Amniotic epithelial cell (primary cell): ENCODE measurements at places on chromosomes 1 and 21.

- no peak for DNase-seq
These were observed 67.2 kb downstream of the SYDE2 start for GRCh38 chr1:85133565-85134159.

DNA sequence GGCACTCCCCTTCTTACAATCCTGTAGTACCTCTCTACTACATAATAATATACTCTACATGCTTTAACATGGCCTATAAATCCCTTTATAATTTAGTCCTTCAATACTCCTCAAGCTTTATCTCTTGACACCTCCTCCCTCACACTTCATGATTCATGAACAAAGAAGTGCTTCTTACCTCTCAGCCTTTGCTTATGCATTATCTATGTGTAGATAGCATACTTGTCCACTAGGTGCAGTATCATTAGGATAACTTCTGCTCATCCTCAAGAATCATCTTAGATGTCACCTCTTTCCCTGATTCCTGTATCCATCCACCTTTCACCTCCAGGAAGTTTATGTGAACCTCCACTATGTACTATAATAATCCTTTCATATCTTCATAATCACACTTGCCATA, 74.4 kb downstream of the COL24A1 start:
- no peak for DNase-seq

- DNase-seq, result no peak
These were observed 146.6 kb downstream of the PGBD5 start for GRCh38 chr1:230279583-230279945.

DNA sequence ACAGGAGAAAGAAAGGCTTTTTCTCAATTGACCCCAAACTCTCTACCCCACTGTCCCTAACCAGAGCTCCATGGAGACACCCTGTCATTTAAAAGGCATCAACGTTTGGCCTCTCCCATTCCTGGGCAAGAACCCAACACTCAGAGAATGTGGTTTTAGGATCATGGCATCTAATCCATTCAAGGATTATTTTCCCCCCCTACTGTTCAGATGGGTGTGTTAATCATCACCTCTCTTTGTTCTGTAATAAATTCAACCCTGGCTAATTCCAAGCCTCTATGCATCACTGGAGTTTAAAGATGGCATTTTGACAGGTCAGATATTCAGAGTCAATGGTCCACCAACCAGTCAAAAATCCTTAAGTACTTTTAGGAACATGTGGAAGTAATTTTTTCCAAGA, 42.7 kb downstream of the TBX15 start:
- DNase-seq, result no peak

GRCh38 chr1:160346463-160346862, 3.3 kb downstream of the NCSTN start:
- no peak for DNase-seq

- DNase-seq, result no peak
These were observed 4.8 kb upstream of the TFF3 start for GRCh38 chr21:42319851-42320572.

DNA sequence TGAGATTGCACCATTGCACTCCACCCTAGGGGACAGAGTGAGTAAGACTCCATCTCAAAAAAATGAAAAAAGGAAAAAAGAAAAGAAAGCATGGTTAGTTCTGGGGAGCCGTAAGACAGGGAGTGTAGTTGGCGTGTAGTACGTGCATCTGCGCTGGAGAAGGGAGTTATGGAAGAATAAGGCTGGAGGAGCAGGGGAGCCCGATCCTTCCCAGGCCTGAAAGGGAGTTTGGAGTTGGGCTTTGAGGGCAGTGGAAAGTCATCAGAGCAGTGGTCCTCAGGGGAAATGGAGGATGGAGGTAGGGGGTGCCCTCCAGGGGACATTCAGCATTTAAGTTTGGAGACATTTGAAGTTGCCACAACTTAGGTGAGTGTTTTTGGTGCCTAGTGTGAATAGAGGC, 11.3 kb upstream of the TMEM201 start:
- no peak for DNase-seq

GRCh38 chr1:202622388-202622787, 87.9 kb downstream of the SYT2 start:
- DNase-seq, result no peak

DNA sequence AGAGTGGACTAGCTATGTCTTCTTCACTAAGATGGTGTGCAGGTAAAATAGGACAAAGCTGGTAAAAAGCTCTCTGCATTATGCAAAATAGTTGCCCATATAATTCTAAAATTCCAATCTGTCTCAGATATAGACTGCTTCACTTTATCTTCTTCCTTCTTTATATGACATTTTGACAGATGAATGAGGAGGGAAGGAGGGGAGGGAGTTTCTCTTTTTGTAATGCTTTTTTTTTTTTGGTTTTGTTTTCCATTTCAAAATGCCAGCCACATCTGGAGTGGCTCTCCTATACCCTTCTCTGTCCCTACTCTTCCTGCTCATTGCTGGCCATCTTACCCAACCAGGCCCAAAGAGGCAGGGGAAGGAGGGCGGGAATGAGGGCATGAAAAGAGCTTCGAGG, 24.2 kb upstream of the JUN start:
- DNase-seq, result no peak

- DNase-seq, result no peak
These were observed 121.5 kb downstream of the OLFML2B start for GRCh38 chr1:161902182-161902581.

DNA sequence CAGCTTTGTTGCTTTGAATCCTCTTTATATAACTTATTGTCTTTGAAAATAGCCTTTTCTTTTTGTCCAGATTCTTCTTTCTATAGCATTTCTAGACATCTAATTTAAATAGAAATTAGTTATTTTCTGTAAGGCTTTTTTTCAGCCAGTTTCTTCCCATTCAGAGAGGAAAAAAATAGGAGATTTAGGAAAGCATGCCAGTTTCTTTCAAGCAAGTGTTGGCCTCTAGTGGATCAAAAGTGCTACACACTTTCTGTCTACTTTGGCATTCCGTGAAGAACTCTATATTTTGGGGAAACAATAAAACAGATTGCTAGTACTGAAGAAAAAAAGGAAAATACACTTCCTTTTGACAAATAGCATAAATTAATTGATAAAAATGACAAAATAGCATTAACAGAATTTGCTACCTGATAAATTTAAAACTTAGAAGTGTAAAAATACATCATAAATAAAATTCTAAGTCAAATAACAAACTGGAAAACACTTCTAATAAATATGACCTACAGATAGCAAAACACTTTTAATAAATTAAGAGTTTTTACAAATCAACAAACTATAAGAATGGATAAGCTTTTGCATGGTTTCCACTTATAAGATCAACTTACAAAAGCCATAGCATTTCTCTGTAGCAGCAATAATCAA, 13.1 kb upstream of the EXO1 start:
- peak; percentile 59 for DNase-seq

DNA sequence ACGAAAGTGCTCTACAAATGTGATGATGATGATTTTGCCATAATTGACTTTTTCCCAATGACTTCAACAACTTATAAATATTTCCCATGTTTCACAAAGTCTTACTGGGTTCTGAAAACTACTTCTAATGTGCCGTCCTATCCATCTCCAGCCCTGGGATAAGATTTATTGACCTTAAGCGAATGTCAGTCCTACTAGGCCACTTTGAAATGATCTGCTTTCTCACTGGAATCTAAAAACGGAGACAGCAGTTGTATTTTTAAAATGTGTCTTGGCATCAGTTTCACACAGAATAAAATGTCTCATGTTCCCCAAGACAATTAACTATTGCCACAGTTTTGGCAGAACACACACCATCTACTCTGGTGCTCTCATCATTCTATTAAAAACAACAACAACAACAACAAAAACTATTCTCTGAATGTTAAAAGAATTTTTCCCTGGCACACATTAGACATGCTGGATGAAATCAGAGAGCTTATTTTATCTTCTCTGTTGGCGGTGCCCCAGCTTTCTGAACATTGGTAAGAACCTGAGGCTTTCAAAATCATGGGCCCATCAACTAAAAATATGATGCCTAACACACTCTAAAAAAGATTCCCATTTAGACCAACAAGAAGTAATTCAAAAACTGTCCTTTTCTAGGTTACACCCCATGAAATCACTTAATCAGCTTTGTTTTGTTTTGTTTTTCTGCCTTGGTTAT, 23.1 kb upstream of the DNASE2B start:
- DNase-seq, result peak; percentile 76

DNA sequence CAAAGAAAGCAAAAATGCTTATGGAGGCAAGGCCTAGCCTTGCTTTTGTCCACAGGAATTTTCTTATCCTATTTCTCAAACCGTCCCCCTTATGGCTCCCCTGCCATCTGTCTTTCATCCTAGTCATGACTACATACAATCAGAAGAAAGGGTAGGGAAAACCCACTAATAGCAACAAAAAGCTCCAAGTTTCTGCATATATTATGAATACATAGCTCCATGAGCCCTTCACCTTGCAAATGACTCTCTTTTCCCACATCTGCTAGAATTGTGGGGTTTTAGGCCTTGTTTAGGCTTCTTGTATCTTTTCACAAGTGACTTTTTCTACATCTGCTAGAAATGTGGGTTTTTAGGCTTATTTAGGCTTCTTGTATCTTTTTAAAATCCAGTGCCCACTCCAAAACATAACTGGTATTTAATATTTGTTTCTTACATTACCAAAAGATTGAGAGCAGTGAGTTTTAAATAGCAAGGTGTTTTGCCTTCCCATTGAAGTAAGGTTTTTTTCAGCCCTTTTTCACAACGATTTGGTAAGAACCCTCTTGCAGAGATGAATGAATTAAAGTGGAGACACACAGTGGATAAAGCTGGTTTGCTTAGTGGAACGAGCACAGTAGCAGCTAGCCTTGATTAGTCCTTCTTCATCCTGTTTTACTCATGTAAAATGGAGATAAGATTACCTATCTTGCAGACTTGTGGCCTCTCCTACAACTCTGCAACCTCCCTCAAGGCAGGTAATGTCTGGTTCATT, 4.4 kb downstream of the GADD45A start:
- no peak for DNase-seq

GRCh38 chr1:108719656-108720435, 7.1 kb downstream of the FNDC7 start:
- DNase-seq, result peak; percentile 74

DNA sequence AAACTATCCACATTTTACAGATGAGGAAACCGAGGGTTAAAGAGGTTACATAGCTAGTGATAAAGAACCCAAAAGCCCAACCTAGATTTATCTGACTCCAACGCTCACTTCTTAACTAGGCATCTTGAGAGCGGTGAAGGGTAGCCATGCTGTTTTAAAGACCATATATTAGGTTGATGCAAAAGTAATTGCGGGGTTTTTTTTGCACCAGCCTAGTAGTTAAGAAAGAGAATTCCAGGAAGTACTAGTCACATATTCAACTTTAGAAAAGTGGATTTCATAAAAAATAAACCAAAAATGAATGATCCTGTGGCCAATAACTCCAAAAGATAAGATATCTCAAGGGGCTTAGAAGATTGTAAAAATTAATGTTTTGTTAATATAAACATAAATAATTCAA, 162.1 kb downstream of the GLUL start:
- DNase-seq, result no peak

- DNase-seq, result peak; percentile 61
These were observed 42.9 kb downstream of the ATP1A1 start for GRCh38 chr1:116415699-116416533.

DNA sequence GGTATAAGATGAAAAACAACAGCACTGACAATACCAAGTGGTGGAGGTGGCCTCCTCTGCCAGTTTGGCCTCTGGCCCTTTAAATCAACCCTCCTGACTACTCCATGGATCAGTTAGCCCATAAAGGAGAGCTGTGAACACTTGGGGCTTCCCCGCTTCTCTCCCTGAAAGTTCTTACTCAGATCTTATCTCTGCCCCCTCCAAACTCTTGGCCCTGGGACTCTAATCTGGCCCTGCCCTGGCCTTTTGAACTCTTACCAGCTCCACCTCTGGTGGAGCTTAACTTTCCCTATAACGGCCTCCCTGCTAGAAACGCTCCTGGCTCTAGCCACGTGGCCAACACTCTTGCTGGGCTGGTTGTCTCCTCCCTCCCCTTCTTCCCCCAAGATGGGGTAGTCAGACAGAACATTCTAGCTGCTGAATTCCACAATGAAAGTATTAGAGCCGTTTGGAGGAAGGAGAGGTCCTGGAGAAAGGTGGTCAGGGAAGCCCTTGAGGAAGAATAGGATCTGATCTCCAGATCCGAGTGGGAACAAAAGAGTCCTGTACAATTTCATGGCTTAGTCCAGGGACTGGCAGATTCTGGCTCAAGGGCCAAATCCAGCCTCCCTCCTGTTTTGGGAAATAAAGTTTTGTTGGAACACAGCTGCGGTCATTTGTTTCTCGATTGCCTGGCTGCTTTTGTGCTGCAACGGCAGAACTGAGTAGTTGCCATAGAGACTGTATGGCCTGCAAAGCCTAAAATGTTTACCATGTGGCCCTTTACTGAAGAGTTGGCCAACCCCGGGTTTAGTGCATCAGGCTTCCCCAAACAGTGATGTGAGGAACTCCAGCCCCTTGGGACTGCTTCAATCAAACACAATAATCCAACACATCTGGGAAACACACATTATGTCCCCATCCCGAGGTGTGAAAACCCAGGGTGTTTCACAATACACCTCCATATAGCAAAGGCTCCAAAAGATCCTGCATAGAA, 9.5 kb upstream of the PIGR start:
- DNase-seq, result peak; percentile 37

DNA sequence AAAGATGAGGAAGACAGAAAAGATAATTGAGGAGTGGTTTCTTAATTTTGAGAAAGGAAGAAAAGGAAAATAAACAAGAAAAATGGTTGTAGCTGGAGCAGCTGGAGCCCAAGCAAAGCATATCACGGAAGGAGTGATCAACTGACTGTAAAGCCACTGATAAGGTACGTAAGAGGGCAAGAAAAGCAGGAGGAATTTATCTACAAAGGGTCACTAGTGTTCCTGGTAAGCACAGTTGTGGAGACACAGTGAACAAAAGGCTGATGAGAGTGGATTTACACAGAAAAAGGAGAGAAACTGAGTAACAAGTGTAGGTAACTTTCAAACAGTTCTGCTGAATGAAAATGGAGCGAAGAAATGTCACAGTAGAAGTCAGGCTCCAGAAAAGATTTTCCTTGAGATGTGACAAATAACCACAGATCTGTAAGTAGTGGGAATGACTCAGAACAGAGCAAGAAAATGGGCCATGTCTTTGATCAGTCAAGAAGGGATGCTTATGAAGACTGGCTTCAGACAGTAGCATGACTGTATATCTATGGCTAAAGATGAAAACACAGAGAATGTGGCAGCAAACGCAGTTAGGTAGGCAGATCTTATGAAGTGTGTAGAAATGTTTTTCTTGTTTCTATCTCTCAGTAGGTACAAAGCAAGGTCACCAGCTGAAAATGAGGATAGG, 45.6 kb upstream of the RBM34 start:
- DNase-seq, result peak; percentile 26

- DNase-seq, result peak; percentile 78
These were observed 165.9 kb downstream of the ADGRL4 start for GRCh38 chr1:78840453-78841271.

GRCh38 chr1:38672692-38673091, 186.9 kb downstream of the RRAGC start:
- peak; percentile 5 for DNase-seq

DNA sequence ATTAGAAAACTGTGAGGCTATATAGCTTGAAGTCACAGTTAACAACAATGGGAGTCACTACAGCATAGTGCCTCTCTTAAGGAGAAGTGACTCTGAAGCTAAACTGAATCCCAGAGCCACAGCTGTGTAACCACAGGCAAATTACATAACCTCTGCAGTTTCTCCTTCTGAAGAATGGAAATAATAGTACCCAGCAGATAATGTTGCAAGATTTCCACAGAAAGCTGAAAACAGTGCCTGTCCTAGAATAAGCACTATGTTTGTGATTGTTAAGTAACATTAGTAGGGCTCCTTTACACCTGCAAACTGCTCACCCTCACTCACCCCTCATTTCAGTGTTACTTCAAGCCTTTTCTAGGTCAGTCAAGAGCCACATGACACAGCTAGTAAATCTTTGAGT, 886.7 kb downstream of the PLA2G4A start:
- DNase-seq, result peak; percentile 6
